Ovary (tissue), 10 donors: ENCODE measurements at places on chromosomes 1 and 21. TPM values are rescaled to one million over a fixed set of nuclear protein-coding genes. Genes with fewer than 3 reads are reported as not detected.

DNA sequence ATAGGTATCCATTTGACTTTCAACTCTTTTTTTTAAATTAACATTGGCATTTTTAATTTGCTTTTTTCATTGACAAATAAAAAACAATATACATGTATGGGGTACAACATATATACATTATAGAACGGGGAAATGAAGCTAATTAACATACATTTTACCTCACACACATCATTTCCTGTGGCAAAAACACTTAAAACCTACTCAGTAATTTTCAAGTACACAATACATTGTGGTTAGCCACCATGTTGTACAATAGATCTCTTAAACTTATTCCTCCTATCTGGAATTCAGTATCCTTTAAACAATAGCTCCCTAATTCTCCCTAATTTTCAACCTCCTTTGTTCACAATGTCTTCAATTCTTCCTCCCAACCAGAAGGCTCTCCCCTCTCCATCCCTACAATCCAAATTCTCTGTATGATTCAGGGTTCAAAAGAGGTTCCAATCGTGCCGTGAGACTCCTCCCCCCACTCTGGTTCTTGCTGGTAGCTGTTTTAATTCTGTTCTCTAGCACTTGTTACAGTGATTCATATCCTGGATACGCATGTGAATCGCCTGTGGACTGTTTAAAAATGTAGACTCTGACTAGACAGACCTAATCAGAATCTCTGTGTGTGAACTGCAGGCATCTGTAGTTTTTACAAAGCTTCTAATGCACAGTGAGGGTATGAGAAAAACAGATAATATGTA lies 87.6 kb upstream of the DUSP10 start:
- no peak for DNase-seq

GRCh38 chr1:196091397-196092135 lies 516.7 kb downstream of the KCNT2 start:
- no peak for DNase-seq

DNA sequence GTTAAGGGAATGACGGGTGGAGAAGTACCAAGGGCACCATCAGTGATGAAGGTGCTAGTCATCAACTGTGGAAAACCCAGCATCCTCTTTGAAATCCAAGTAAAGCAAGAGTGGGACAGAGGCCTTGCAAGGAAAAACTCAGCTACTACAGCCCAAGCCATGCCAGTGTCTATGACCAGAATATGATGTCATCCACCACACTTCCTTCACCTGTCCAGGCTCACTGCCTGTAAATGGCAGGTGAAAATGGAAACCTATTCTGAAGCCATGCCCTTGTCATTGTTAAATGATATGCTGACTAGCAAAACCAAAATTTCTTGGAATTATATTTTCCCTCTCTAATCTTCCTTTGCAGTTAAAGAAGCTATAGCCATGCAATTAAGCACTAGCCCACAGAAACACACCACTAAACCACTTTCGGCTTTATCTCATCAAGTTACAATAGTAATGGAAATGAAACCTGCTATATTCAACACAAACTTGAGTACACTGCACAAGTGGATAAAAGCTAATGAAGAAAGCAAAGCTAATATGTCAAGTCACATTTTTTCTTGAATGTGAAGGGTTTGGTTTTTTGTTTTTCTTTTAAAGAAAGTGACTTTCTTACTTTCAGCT lies 96.3 kb upstream of the RALGPS2 start:
- no peak for DNase-seq

DNA sequence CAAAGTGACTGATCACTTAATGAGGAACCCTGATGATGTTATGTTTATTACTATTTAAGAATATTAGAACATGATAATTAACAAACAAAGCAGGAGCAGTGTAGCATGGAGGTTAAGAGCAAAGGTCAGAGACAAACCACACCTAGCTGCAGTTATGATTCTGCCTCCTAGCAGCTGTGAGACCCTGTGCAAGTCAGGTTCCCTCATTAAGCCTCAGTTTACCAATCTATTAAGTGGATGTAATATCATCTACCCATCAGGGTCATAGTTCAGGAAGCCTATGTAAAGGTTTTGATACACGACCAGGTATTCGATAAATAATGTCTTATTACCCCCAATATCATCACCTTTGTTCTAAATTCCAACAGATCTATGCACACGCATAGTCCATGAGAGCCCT lies 32.0 kb downstream of the DUSP10 start:
- no peak for DNase-seq

- no peak for DNase-seq
Measured at GRCh38 chr1:113943028-113943811, 14.1 kb downstream of the HIPK1 start.

- DNase-seq: no peak
Measured at GRCh38 chr1:223180731-223181321, 37.8 kb upstream of the TLR5 start.

DNA sequence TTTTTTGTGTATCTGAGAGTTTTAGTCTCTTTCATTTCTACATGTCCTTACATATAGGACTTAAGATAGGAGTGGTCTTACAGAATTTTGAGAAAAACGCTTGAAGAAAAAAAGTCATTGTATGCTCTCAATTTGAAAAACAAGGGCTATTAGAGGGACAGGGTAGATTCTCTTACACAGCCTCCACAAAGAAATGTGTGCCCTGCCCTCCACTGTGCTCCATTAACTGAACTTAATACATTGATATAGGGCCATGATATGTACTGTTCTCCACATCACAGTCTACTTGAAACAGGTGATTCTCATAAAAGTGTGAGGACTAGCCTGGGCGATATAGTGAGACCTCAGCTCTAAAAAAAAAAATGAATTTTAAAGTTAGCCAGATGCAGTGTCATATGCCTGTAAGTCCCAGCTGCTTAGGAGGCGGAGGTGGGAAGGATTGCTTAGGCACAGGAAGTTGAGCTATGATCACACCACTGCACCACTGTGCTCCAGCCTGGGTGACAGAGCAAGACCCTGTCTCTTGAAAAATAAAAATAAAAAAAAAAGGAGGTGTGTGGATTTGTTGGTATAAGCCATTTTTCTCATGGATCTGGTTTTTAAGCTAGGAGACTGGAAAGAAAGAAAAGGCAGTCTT lies 77.0 kb downstream of the HMCN1 start:
- DNase-seq: no peak

- DNase-seq: no peak
Measured at GRCh38 chr1:64527165-64527564, 57.2 kb downstream of the CACHD1 start.

DNA sequence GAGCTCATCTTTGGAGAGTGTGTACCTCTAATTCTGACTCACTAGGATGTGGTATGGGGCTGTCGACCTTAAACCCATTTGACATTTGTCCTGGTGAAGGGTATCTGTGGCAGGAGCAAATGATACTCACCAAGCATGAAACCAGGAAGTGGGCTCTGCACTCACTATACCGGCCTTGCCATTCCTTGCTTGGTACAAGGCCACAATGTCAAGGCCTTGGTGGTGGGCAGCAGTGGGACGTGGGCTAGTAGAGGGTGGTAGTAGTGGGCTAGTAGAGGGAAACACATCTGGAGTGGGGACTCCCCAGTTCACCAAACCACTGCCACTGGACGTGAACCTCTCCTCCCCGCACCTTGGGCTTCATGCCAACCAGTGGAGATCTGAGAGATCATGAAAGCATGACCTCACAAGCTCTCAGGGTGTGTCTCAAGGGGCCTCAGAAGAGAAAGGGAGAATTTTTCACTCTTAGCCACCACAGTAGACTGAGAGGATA lies 11.5 kb downstream of the TNFSF4 start:
- DNase-seq: no peak

GRCh38 chr1:92030656-92031107 lies 897 bp downstream of the EPHX4 start:
- no peak for DNase-seq

DNA sequence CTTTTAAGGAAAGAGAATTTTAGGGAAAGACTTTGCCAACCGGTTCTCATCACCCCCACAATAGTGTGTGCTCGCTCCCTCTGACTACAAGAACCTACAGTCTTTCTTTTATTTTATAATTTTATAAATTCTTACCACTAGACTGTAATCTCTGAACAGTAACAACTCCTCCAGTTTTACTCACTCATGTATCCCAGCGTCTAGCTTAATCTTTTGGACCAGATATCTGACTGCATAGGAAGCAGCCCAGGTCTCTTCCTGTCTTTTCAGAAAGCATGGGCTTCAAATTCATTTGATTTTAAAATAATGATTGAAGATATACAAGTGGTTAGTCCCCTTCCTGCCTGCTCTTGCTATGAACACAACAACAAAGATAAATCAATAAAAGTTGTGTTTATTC lies 19.0 kb upstream of the DUSP10 start:
- no peak for DNase-seq

- no peak for DNase-seq
Measured at GRCh38 chr1:154626456-154627256, 18.7 kb upstream of the ADAR start.

DNA sequence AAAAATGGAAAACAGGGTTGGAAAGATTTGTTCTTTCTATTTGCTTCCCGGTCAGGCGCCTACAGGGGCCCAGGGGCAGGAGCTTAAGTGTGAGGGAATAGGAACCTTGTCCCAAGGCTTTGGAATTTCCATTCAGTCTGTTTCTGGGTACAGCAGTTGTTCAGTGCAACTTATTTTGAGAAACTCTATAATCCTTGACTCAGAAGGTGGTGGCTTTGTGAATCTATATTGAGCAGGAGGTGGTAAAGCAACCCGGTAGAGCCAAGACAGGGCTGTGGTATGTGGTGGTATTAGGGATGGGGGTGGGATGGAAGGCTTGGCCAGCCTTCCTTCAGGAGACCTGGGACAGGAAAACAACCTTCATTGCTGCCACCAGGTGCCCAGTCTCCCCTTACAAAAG lies 20.0 kb downstream of the GJA5 start:
- no peak for DNase-seq

DNA sequence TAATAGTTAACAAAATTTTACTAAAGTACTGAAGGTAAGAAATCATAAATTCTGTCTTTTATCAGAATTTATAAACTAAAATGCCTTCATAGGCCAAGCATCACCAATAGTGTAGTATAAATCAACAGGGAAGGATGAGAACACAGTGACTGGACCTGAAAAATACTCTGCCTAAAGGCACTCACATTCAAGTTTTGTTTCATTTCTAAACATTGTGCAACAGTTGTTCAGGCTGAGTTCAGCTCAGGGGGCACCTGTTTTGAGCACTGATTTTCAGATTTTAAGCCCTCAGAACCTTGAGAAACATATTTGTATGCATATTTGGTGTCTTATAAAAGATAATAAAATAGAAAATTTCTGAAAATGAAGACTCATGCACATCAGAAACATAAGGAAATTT lies 12.4 kb downstream of the ACBD6 start:
- no peak for DNase-seq

- DNase-seq: no peak
Measured at GRCh38 chr21:33761441-33762036, 119.2 kb downstream of the ITSN1 start.

DNA sequence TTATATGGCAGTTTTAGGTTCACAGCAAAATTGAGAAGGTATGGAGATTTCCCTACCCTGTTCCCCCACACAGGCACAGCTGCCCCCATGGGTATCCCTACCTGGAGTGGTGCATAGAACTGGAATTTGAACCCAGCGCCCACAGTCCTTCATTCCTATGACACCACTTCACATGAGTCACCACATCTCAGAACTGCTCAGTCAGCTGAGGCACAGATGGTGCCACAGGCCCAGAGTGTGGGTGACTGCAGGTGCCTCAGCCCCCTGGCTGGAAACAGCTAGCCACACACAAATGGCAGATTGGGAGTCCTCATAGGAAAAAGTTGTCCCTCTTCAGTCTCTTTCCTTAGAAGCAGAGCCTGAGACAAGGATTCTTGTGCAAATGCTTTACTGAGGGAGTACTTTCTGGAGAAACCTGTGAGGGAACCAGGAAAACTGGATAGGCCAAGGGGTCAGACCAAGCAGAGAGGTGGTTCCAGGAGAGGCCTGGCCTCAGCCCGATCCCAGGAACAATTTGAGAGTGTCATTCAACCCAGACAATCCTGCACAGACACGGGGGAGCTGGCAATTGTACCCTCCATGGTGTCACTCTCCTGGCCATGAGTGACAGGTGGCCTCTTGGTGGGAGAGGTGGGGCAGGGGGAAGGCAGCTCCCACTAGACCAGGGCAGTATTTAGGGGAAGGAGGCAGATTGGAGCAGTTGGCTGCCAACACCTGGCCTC lies 6.9 kb downstream of the PLA2G2D start:
- no peak for DNase-seq

DNA sequence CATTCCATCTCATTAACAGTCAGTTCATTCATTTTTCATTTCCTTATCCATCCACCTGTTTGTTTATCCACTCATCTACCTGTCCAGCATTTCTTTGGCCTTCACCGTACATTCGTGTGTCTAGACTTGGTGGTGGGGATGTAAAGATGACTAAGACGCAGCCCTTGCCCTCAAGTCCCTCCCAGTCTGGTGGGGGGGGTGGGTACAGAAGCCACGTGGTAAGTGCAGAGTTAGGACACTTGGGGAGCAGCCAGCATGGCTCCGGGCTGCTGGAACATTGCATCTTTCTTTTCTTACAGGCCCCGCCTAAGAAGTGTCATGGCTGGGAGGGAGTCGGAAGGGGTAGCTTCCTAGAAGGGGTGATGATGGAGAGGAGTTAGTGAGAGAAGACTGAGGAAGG lies 17.2 kb downstream of the KIF26B start:
- no peak for DNase-seq

CNN3 gene
- 374 TPM for polyA plus RNA-seq

SYNC gene
- polyA plus RNA-seq: 10.6 TPM

AQP10 gene
- not detected for polyA plus RNA-seq

AGMAT gene
- 1.5 TPM for polyA plus RNA-seq

ZNF593OS gene
- polyA plus RNA-seq: 0.54 TPM

LAPTM5 gene
- 103 TPM for polyA plus RNA-seq

HSD11B1 gene
- 265 TPM for polyA plus RNA-seq
